SJSA1 (cell line): ENCODE measurements at places on chromosomes 3 and 15. TPM values are rescaled to one million over a fixed set of nuclear protein-coding genes. Genes with fewer than 3 reads are reported as not detected.

STRIT1 gene
- total RNA-seq: not detected in 2 replicates

INSYN1 gene
- 0.09 TPM in 1 of 2 replicates, not detected in the other for total RNA-seq

C3orf49 gene
- total RNA-seq: not detected in 2 replicates

GATA2 gene
- 14.9 and 15.5 TPM in 2 replicates for total RNA-seq

PYGO1 gene
- 5.9 and 9.9 TPM in 2 replicates for total RNA-seq

SEMA3G gene
- total RNA-seq: 0.13 TPM in 1 of 2 replicates, not detected in the other

KNG1 gene
- not detected in 2 replicates for total RNA-seq

ANKRD34C gene
- not detected in 2 replicates for total RNA-seq

KCTD6 gene
- 1.9 and 8.9 TPM in 2 replicates for total RNA-seq

MINDY4B gene
- not detected in 2 replicates for total RNA-seq

LRCH3 gene
- 21.2 and 32.2 TPM in 2 replicates for total RNA-seq

GLDN gene
- 0.32 TPM in 1 of 2 replicates, not detected in the other for total RNA-seq

MRPS11 gene
- total RNA-seq: 58.2 and 65.3 TPM in 2 replicates

NME9 gene
- 0.13 TPM in 1 of 2 replicates, not detected in the other for total RNA-seq

PLD1 gene
- 3.3 and 21.9 TPM in 2 replicates for total RNA-seq

LMOD3 gene
- total RNA-seq: not detected in 2 replicates

ANKDD1A gene
- 1.3 and 3.3 TPM in 2 replicates for total RNA-seq

TMEM108 gene
- not detected in 2 replicates for total RNA-seq
